ENCODE measurements at places on chromosomes 4 and X.

GRCh38 chr4:159495515-159496236 is 392.8 kb downstream of the RAPGEF2 start:
- DNase-seq = no peak

DNA sequence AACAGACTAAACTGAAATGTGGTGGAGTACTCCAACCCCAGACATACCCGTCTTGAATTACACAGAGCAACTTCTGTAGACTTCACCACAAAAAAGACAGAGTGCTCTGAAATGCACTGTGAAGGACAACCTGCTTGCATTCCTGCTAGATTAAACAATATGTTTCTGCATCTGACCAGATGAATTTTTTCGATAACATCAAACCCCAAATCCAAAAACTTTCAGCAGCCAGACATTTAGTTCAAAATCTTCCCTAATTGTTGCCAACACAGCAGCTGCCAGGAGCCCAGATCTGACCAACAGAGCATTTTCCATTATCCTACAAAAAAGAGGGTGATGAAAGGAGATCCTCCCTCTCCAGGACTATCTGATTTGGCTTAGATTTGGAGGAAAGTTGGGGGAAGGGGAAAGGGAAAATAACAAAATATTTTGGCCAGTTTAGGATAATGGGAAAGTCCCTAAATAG is 356.5 kb downstream of the PDGFC start:
- DNase-seq = peak; percentile 95

DNA sequence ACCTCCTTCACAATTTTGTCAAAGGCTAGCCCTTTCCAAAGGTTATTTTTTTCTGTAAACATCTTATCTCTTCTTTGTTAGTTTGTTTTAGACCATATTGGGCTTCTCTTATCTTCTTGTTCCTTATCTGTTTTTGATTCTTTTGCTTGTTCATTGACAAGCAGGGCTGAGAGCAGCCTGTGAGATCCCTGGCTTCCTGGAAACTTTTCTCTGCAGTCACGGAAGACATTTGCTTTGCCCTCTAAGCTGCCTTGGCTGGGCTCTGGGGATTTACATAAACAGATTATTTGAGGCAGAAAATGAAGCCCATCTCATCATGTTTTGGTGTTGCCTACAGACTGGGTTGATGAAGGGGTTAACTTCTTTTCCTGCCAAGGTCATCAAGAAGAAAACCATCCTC is 157.4 kb upstream of the AMOT start:
- no peak for DNase-seq

- no peak for DNase-seq
Measured at GRCh38 chrX:24201216-24201615, 51.7 kb downstream of the ZFX start.

DNA sequence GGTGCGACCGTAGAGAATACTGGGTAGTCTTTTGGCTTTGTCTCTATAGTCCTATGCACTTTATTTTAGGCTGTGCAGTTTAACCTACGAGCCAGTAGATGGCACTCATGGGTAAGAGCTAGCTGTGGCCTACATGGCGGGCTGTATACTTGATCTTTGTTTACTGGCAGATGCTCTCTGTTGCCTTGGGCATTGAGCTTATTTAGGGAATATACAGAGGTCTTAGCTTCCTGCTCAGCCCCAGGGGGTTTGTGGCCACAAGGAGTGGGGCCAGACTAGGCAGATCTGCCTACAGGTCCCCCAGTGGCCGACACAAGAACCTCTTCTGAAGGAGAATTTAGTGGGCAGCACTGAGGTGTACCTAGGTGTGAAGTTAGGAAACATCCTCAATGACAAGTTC is 227.6 kb upstream of the HDX start:
- DNase-seq = peak; percentile 45

DNA sequence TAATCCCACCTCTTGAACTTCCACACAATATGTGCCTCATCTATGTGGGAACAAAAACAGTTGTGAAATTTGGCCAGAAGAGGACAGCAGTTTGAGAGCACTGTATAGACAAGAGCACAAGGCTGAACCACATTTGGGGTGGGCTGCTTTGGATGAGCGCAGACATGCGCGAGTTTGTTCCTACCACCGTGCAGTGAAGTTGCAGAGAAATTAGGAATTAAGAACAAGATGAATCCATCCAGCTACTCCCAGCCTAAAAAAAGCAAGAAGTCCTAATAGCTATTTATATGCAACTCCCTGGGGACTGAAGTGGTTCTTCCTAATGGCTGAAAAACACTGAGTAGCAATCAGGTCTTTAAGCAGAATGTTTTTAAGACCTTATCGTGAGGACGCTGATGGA is 1.0 kb downstream of the GAB3 start:
- peak; percentile 41 for DNase-seq

GRCh38 chrX:47746446-47746845 is 87.5 kb upstream of the UXT start:
- DNase-seq = no peak

- DNase-seq = no peak
Measured at GRCh38 chr4:81746071-81746470, 274.4 kb upstream of the RASGEF1B start.

DNA sequence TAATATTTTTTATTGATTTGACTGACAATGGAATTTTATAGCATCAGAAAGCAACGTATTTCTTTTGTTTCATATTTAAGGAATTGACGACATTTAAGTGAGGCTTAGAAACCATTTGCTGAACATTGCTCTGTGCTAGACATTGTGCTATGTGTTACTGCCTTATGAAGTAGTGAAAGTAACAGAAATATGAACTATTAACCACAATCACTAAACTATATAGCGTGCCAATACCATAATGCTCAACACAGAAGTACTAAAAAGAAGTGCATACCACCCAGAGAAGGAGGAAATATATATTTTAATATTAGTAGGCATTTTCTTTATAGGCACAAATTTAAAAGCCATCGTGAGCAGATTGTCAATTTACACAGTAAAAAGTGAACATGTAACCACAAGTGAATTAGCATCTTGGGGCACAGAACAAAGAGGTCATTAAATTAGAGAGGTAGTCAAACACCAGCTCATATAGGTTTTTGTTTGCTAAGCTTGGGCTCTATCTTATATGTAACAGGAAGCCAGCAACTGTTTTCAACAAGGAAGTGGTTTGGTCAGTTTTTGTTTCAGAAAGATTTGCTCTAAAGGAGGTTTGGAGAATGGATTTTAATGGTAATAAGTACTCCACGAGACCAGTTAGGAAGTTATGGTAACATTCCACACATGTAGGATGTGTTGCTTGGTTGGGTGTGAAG is 270.7 kb downstream of the GRXCR1 start:
- DNase-seq = no peak

DNA sequence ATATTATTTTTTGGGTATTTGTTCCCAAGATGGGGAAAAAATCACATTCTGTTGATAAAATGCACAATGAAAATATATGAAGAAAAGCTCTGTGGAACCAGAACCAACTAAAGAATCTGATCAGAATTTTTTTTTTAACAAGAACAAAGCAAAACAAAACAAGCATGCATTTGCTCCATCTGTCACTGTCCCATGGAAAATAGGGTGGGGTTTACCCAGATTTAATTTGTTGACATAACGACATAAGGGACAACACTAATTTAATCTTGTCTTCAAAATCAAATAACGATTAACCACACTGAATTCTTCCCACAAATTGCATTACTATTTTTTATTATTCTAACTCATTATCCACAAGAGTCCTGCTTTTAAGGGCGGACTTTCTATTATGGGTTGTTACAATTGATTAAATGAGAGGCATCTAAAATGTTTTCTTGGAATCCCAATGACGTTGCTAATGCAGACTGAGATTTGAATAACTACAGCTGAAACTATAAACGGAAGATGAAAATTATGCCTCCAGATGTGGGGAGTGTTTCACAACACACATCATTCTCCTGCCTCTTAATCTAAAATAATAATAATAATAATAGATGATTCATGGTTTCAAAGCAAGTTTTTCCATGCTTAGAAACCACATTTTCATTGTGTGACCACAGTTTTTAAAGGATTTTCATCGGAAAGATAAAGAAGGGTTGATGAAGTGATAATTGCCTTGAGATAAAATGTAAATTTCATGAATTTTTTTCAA is 307.0 kb upstream of the CPEB2 start:
- peak; percentile 13 for DNase-seq

- DNase-seq = no peak
Measured at GRCh38 chrX:41276661-41277506, 57.1 kb upstream of the DDX3X start.

DNA sequence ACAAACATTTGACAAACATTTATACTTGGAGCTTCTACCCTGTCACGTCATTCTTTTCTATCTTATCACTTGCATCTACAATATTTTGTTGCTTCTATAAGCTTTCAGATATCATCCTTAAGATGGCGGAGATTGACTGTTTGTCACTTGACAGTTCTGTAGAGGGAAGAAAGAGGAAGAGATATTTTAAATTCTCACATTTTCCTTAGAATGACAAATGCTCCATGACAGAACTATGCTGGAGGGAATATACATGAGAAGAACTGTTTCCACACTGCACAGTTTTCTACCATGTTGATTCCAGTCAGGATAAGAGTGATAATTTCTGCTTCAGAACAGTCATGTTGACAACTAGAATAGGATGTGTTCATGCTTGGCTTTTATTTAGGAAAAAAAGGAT is 29.7 kb downstream of the FAM133A start:
- DNase-seq = no peak

- no peak for DNase-seq
Measured at GRCh38 chrX:120536061-120536460, 24.7 kb downstream of the CUL4B start.

- DNase-seq = no peak
Measured at GRCh38 chrX:26916991-26917390, 546.1 kb downstream of the PPP4R3C start.

DNA sequence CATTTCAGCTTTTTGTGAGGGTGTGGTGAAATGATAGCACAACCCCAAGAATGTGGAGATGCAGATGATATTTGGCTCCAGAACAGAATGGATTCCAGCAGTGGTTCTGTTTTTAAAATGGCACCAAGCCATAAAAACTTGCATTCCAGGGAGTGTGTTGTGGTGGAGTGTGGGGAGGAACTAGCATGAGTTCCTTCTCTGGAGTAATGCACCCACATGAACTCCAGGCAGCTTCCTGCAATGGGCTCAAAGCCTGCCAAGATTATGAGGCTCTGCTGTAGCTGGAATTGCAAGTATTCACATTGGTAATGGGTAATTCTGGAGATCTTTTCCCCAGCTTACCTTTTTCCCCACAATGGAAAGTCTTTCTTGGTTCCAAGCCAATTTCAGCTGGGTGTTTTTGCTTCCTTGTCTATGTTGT is 161.4 kb downstream of the RAB28 start:
- peak; percentile 92 for DNase-seq

- no peak for DNase-seq
Measured at GRCh38 chr4:152594978-152595925, 59.4 kb upstream of the FBXW7 start.

DNA sequence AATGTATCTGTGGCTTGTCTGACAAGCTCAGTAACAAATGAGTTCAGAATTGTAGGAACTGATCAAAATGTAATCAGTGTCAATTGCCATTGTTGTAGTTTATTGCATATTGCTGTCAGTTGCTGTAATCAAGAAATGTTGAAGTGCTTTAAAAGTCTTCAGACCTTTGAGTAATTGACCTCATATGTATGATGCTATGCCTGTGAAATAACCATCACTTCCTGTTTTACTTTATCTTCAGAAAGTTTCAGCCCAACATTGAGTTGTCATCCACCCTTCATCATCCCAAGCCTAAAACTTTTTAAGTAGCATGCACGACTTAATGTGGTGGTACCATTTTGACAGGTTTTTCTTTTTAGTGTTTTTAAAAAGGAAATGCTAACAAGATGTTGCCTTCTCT is 212.4 kb downstream of the ARHGAP10 start:
- no peak for DNase-seq

GRCh38 chr4:4325321-4325720 is 35.3 kb downstream of the ZBTB49 start:
- no peak for DNase-seq

DNA sequence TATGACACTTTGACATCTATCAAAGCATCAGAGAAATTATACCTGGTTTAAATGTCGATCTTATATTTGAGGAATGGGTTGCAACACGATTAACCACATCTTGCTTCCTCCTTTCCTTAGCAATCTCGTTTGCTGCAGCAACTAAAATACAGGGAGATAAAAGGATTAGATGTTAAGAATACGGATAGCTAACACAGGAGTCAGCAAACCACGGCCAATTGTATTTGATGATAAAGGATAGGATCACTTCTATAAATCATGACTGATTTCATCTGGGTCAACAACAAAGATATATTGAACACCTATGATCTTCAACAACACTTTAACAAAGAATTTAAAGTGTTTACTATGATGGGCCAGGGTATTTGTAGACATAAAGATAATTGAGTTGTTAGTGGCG is 5.0 kb downstream of the MAP7D3 start:
- DNase-seq = no peak

DNA sequence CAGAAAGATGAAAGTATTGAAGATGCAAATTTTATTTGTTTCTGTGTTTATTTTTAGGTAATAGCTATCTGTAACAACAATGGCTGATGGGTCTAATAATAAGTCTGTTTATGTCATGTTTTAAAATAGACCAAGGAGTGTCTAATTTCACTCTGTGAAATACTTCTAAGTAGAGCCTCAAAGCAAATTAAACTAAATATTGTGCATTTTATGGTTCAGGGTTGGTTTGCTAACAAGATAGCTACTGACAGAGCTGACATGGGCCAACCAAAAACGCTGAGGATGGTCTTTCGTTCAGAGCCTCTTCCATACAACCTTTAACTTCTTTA is 437.6 kb upstream of the CTSO start:
- no peak for DNase-seq

GRCh38 chrX:41333744-41334362 is at the start of gene DDX3X:
Gene DDX3X (plus strand): TSS chrX:41334162. CDS start chrX:41334253, 91 bp downstream.
- DNase-seq = peak; percentile 96

GRCh38 chr4:4677556-4678522 is 136.0 kb upstream of the STX18 start:
- peak; percentile 83 for DNase-seq

DNA sequence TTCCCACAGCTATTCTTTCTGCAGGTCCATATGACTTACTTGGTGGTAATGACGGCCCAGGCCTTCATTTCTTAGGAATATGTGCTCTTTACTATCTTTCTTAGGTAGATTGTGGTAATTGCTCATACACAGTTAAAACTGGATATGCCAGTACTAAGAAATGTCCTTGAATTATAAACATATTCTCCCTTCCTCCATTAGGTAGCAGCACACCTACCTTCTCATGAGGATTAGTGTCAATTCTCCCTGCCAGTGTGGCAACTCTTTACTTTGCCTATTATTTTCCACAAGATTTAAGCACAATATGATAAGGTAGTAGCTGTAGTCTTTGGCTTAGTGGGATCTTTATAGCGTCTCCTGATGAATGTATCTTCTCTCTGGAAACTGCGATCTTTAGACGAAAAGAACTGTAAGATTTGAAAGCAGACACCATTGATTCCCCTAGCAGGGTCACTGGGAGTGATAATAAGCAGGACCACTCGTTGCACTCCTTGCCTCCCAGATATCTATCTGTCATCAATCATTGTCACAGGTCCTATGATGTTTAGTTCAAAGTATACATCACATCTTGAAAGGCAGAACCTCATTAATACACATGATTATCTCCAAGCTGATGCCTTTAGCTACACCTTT is 1240.7 kb downstream of the C4orf33 start:
- peak; percentile 51 for DNase-seq

- DNase-seq = no peak
Measured at GRCh38 chr4:166045457-166045856, 172.4 kb downstream of the TLL1 start.

GRCh38 chrX:140733766-140734342 is 24.3 kb downstream of the LINC00632 start:
- peak; percentile 63 for DNase-seq
